CD4-positive, CD25-positive, alpha-beta regulatory T cell (primary cell): ENCODE measurements at places on chromosomes 4 and X. TPM values are rescaled to one million over a fixed set of nuclear protein-coding genes. Genes with fewer than 3 reads are reported as not detected.

GRCh38 chr4:82136161-82136801 lies 237.5 kb downstream of the HNRNPD start:
- H3K4me1 ChIP-seq, result peaks cover 20% of the 10 kb centered on the region
- no peaks in the 10 kb centered on the region for H3K36me3 ChIP-seq
- peak overlapping the region; percentile 53 for H3K4me3 ChIP-seq
- H3K27ac ChIP-seq, result peak overlapping the region; percentile 49

GRCh38 chr4:75549019-75549418 lies 6.8 kb upstream of the ODAPH start:
- no peaks in the 10 kb centered on the region for H3K4me1 ChIP-seq
- no peaks in the 10 kb centered on the region for H3K27me3 ChIP-seq
- DNase-seq, result no peak

The IL3RA gene
- total RNA-seq, result 1.2 TPM

DNA sequence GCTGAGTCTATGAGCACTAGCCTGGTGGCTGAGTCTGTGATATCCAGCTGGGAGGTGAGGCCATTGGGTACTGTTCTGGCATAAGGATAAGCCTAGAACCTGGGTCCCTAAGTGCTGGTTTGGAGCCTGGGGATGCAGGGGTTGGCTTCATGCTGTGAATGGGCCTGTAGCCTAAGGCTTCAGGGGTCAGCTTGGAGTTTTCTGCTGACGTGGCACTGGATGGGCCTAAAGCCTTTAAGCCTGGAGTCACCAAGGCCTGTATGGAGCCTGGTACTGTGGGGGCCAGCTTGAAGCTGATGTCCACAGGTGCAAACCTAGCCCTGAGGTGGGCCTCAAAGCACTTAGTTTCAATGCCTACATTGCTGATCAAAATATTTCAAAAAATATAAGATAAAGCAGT lies 979.6 kb upstream of the POU3F4 start:
- H3K4me3 ChIP-seq, result no peak overlapping the region
- DNase-seq, result no peak
- H3K4me1 ChIP-seq, result no peaks in the 10 kb centered on the region
- no peaks in the 10 kb centered on the region for H3K27me3 ChIP-seq

The RENBP gene
- 15.3 TPM for total RNA-seq

- H3K27me3 ChIP-seq, result no peaks in the 10 kb centered on the region
- peak overlapping the region; percentile 80 for H3K4me3 ChIP-seq
- no peaks in the 10 kb centered on the region for H3K36me3 ChIP-seq
- peak overlapping the region; percentile 80 for H3K27ac ChIP-seq
These were observed 43.2 kb upstream of the TMSB15B start for GRCh38 chrX:103919270-103919637.

The XG gene
- total RNA-seq, result not detected

GRCh38 chr4:108556588-108557200 lies 63.7 kb upstream of the RPL34 start:
- H3K4me1 ChIP-seq, result no peaks in the 10 kb centered on the region
- no peak for DNase-seq
- no peak overlapping the region for H3K4me3 ChIP-seq
- H3K27ac ChIP-seq, result no peak overlapping the region

The FAM47B gene
- not detected for total RNA-seq

GRCh38 chr4:61545902-61546480 lies 345.9 kb downstream of the ADGRL3 start:
- H3K36me3 ChIP-seq, result no peaks in the 10 kb centered on the region
- no peaks in the 10 kb centered on the region for H3K27me3 ChIP-seq
- DNase-seq, result no peak

GRCh38 chr4:3870567-3870962 lies 104.4 kb downstream of the ADRA2C start:
- no peaks in the 10 kb centered on the region for H3K27me3 ChIP-seq
- H3K4me1 ChIP-seq, result no peaks in the 10 kb centered on the region
- no peaks in the 10 kb centered on the region for H3K36me3 ChIP-seq
- H3K4me3 ChIP-seq, result no peak overlapping the region

- no peak overlapping the region for H3K27ac ChIP-seq
- H3K27me3 ChIP-seq, result no peaks in the 10 kb centered on the region
- DNase-seq, result no peak
- H3K4me1 ChIP-seq, result no peaks in the 10 kb centered on the region
These were observed 36.9 kb downstream of the MAGEA9 start for GRCh38 chrX:149818652-149819051.

GRCh38 chr4:110224142-110224541 lies 25.7 kb upstream of the ELOVL6 start:
- no peak for DNase-seq
- no peak overlapping the region for H3K4me3 ChIP-seq
- no peaks in the 10 kb centered on the region for H3K27me3 ChIP-seq
- no peaks in the 10 kb centered on the region for H3K36me3 ChIP-seq

The ZNF185 gene
- total RNA-seq, result 4.4 TPM
